NCI-H1436 (cell line): ENCODE measurements at places on chromosomes 2 and 18.

DNA sequence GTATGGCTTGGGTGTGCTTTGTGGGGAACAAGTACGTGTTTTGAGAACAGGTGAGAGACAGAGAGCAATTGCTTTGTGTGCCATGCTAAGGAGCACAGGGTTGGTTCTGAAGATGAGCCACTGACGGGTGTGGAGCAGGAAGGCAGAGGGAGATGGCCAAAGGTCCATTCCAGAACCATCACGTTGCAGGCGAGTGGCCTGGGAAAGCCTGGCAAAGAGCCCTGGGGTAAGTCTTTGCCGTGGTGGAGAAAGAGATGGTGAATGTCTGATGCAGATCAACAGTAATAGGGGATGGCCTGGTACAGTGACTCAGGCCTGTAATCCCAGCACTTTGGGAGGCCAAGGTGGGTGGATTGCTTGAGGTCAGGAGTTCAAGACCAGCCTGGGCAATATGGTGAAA lies 93.5 kb upstream of the ZNF521 start:
- DNase-seq: no peak

GRCh38 chr2:37602040-37602439 lies 69.4 kb downstream of the CDC42EP3 start:
- no peak for DNase-seq

DNA sequence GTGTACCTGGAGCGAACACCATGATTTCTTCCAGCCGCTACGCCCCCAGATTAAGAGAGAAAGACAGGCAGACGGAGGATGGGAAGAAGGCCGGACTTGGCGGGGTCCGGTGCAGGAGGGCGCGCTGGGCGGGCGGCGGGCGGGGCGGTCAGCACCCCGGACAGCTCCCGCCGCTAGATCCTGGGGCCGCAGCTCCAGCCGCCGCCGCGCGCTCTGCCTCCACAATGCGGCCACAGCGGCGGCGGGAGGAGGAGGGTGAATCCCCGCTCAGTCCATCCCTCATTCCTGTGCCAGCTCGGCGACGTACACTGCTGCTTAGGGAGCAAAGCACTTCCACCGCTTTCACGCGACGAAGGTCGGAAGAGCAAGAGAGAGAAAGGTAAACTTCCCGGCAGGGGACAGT lies at the start of gene AKAIN1:
AKAIN1 (minus strand) TSS at position 226 of the 403 bp plus-strand sequence; CDS start at position 22, 204 bp downstream.
- DNase-seq: no peak

- DNase-seq: no peak
Measured at GRCh38 chr2:82478641-82479040, 1980.4 kb downstream of the SUCLG1 start.
